MM.1S (cell line): ENCODE measurements at places on chromosomes 7 and 10.

DNA sequence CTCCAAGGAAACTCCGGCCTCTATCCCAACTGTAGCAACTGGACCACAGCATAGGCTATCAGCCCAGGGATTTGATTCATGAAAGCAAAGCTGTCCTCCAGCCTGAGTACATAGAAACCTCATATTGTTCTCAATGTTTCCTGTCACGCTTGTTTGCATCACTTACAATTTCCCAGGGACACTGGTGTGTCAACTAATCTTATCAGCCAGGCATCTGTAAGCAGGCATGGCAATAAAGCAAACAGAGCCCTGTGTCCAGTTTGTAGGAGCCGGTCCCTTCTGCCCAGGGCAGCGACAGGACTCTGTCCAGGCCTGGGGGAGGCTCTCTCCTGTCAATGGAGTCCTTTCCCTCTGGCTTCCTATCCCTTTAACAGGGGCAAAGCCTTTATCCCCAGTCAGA is 23.0 kb upstream of the CDHR3 start:
- H3K27me3 ChIP-seq: no peaks in the 10 kb centered on the region
- no peak overlapping the region for H3K4me3 ChIP-seq
- H3K27ac ChIP-seq: no peak overlapping the region
- no peak for DNase-seq

GRCh38 chr10:25747084-25747483 is 186.9 kb upstream of the MYO3A start:
- no peaks in the 10 kb centered on the region for H3K4me1 ChIP-seq
- H3K27ac ChIP-seq: no peak overlapping the region
- no peaks in the 10 kb centered on the region for H3K36me3 ChIP-seq
- H3K27me3 ChIP-seq: no peaks in the 10 kb centered on the region
- DNase-seq: no peak
- H3K4me3 ChIP-seq: no peak overlapping the region

GRCh38 chr10:62011558-62011957 is 110.1 kb downstream of the ARID5B start:
- H3K4me1 ChIP-seq: no peaks in the 10 kb centered on the region
- H3K36me3 ChIP-seq: no peaks in the 10 kb centered on the region
- H3K27ac ChIP-seq: no peak overlapping the region
- no peaks in the 10 kb centered on the region for H3K27me3 ChIP-seq
- DNase-seq: no peak
- H3K4me3 ChIP-seq: no peak overlapping the region

DNA sequence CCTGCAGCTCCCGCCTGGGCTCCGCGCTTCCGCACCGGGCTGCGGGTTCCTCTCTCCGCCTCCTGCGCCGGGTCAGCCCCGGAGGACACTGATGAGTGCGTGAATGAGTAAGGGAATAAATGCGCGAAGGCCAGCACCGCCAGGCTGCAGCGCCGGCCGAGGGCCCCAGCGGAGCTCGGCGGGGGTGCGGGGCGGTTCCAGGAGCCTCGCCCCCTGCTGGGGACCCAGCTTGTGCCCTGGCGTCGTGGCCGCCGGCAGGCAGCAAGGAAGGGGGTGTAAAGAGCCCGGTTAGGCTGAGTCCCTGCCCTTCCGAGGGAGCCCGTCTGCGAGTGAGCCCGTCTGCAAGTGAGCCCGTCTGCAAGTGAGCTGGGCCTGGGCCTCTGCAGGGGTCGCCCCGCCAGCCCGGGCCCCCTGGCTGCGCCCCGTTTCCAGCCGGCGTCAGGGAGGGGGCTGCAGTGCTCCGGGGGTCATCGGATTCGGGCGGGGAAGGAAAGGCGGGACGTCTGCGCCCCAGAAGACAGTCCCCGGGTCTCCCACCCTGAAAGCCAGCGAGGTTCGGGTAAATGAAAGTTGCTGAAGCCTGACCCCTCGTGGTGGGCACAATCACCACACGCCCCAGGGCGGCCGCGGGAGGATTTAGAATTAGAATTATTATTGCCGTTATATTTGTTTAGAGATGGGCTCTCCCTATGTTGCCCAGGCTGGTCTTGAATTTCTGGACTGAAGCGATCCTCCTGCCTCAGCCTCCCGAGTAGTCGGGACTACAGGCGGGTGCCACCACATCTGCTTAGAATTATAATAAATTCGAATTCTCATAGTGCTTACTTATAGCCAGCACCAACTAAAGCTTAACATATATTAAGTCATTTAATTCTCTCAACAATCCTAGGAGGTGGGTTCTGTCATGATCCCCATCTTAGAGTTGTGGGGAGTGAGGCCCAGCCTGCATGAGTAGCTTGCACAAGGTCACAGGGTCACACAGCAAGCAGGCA is 8.6 kb upstream of the CRYGN start:
- H3K4me1 ChIP-seq: no peaks in the 10 kb centered on the region
- DNase-seq: peak; percentile 75
- no peak overlapping the region for H3K27ac ChIP-seq
- no peaks in the 10 kb centered on the region for H3K36me3 ChIP-seq
- 0 out of 2 replicates have a peak, but pooled peaks cover 11% of the 10 kb centered on the region for H3K27me3 ChIP-seq

GRCh38 chr10:97827702-97828291 is 21.8 kb upstream of the GOLGA7B start:
- H3K27ac ChIP-seq: no peak overlapping the region
- no peaks in the 10 kb centered on the region for H3K36me3 ChIP-seq
- no peak overlapping the region for H3K4me3 ChIP-seq
- H3K4me1 ChIP-seq: no peaks in the 10 kb centered on the region
- H3K27me3 ChIP-seq: 0 out of 2 replicates have a peak, but pooled peaks cover 8% of the 10 kb centered on the region
- DNase-seq: no peak

DNA sequence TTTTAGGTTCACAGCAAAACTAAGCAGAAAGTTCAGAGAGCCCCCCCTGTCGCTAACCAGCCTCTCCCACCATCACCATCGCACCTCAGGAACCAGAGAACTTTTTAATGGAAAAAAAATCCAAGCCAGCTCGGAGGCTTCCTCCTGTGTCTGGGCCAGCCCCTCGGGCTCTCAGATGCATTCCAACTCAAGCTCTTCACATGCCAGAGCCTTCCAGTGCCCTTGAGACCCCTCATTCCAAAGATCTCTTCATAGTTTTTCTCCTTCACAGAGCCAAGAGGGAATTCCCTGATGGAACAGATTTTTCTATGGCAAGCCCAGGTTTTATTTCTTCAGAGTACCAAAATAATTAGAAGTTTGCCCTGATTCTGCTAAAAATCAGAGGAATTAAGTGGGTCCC is 153.4 kb upstream of the LANCL2 start:
- no peaks in the 10 kb centered on the region for H3K4me1 ChIP-seq
- no peaks in the 10 kb centered on the region for H3K27me3 ChIP-seq
- no peak overlapping the region for H3K27ac ChIP-seq
- no peak overlapping the region for H3K4me3 ChIP-seq
- H3K36me3 ChIP-seq: no peaks in the 10 kb centered on the region

DNA sequence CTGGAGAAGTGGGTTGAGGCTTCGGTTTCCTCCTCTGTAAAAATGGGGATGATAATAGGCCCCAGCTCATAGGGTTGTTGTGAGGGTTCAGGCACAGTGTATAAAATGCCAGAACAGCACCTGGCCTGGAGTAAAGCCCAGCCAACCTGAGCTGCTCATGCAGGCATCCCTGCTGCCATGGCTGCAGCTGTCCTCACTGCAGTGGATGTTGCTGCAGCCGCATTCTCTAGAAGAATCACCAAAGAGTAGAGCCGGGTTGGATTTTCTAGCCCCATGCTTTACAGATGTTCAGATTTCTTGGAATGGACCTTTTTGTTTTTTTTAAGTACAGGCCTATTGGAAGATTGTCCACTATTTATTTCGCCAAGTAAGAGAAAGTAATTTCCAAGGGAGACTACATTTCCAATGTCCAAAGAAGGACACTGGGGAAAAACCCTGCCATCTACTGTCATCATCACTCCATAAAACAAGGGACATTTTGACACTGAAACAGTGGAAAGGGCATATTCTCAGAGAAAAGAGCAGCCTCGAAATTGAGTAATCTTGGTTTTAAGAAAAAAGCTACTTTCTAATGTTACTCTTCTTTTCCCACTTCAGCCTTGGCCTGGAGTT is 147.5 kb upstream of the TCF7L2 start:
- no peak for DNase-seq
- no peaks in the 10 kb centered on the region for H3K27me3 ChIP-seq

DNA sequence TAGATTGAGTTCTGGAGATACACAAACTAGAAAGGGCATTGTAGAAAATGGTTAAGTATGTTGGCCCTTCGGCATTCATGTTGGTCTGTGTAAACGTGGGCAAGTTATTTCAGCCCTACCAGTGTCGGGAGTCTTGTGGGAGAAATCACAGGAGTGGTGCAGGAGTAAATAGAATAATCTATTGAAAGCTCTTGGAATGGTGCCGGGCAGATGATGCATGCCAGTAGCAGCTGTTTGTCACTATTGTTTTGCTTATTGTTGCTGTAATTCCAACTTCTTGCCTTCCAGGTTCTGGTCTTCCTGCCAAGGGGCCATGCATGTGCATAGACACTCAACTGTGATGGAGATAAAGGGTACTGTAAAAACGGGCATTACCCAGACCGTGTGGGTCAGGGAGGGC is 259.4 kb downstream of the CAMK1D start:
- DNase-seq: no peak
- H3K4me3 ChIP-seq: no peak overlapping the region
- H3K27me3 ChIP-seq: no peaks in the 10 kb centered on the region
- H3K4me1 ChIP-seq: peaks cover 10% of the 10 kb centered on the region
